Occipital lobe (tissue), 3 donors: ENCODE measurements at places on chromosomes 5 and 9. TPM values are rescaled to one million over a fixed set of nuclear protein-coding genes. Genes with fewer than 3 reads are reported as not detected.

DNA sequence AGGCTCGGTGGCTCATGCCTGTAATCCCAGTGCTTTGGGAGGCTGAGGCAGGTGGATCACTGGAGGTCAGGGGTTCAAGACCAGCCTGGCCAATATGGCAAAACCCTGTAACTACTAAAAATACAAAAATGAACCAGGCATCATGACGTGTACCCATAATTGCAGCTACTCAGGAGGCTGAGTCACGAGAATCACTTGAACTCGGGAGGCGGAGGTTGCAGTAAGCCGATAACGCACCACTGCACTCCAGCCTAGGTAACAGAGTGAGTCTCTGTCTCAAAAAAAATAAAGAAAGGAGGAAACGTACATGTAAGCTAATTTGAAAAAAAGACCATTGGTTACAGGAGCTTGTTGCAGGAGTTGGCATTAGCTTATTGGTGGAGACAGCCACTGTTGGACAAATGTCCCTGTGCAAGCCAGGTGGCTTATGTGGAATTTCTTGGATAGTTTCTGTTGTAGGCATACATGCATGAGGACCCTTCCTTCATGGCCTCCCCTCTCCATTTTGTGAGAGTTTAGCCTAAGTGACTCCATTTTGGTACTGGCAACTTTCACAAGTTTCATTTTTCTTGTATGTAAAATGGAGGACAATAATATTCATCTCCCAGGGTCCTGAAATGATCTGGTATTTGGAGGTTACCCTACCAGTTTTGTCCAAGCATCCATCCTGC, 16.8 kb upstream of the RAB14 start:
- DNase-seq, result no peak

GRCh38 chr5:73136055-73136562, 15.7 kb downstream of the TMEM171 start:
- no peak for DNase-seq

DNA sequence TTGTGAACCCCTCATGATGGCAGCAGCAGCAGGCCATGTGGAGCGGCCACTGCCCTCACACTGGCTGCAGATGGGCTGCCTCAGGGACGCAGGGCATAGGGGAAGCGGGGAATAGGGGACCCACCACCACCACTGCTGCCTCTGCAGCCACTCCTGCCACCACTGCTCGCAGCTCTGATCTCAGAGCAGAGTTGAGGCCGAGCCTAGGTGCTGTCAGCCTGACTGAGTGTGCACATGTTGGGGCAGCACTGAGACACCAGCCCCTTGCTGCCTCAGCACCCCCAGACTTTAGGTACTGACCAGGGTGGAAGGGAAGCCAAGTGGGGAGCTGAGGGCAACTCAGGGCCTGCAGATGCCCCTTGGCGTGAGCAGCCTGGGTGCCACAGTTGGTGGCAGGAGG, 843.9 kb upstream of the DMAC1 start:
- no peak for DNase-seq

FOXD4L4 gene
- 0.78 TPM for total RNA-seq

ZNF618 gene
- 5.8 TPM for total RNA-seq

DNA sequence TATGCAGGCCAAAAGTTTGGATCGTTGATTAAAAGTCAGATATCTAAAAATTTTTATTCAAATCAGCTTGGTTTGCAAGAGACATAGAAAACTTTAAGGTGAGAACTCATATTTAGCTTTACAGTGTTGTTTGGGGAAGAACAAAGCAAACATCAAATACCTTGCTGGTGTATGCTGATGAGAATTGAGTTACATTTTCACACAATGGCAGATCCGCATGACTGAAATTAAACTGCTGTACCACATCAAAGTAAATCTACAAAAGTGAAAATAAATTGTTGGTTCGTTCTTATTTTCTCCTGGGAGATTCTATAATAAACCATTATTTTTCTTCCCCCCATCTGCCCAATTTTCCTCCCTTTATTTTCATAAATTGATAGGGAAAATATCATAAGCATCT, 198.2 kb upstream of the PCSK5 start:
- DNase-seq, result no peak

GRCh38 chr5:134073404-134073803, 41.1 kb upstream of the TCF7 start:
- DNase-seq, result no peak

PCDHB3 gene
- 10.3 TPM for total RNA-seq

PCDHB12 gene
- 14.8 TPM for total RNA-seq

GRCh38 chr5:109485030-109485429, 75.3 kb upstream of the PJA2 start:
- peak; percentile 20 for DNase-seq

DNA sequence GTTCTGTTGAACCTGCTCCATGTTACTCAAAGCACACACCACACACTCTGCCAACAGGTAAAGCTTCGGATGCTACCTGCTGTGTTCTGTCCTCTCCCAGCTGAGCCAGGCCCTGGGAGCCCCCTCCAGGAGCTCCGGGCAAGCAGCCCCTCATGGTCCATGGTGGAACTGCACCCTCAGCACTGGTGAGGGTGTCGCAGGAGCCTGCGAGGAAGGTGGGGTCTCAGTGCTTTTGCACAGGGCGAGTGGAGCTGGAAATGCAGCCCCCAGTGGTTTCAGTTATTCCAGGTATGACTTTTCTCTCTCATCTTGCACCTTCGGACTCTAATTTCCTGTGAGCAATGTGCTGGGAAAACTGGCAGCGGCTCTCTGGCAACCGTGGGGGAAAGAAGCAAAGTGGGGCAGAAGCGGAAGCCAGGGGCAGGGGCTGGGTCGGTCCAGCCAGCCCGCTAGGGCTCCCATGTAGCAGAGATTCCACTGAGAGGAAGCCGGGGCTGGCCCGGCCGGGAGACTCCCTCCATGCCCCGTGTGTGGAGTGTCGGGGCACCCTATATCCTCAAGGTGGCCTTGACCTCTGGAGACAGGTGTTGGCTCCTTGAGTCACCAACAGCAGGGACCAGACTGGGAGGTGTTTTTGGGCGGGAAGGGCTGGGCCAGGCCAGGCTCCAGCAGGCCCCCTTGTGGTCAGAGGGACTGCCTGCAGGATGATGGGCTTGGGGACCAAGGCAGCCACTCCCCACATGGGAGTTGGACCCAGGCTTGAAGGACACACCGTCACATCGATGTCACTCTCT, 75.6 kb upstream of the PRSS3 start:
- DNase-seq, result no peak

DNA sequence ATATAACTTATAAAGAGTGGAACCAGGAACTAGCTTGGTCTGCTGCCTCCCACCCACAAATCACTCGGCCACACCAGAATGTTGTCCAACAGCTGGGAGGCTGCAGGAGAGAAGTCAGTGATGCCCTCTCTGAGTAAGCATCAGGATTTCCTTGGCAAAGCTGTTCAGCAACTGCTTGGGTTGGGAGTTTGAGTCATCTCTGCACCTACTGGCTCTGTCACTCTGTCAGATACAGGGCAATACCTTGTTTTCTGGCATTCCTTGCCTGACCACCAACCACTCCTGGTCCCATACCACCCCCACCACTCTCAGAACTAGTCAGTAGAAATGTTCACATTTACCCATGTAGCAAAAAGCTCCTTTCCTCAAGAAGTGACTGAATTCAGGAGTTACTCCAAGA, 36.8 kb upstream of the GCNT4 start:
- DNase-seq, result no peak

- DNase-seq, result peak; percentile 12
These were observed 11.2 kb downstream of the MSANTD3 start for GRCh38 chr9:100437860-100438805.

GRCh38 chr9:104319198-104319597, 184.9 kb upstream of the OR13F1 start:
- no peak for DNase-seq

SLC6A19 gene
- not detected for total RNA-seq

STK32A gene
- 5.3 TPM for total RNA-seq

SERF1A gene
- 20.1 TPM for total RNA-seq

DNA sequence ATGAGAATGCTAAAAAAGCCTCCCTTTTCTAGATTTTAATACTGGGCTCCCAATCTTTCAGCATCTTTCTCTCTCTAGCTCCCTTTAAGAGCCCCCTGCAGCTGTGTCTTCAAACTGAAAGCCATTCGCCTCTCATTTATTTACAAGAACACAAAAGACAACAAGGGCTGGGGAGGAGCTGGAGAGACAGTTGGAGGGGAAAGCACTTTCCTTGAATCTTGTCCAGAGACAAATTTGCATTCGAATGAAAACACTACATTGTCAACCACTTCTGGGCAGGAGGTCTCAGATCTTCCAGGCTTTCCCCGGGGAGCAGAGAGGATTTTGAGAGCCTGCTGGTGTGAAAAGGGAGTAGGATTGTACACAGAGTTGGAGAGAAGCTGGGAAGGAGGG, 518.3 kb downstream of the CTNND2 start:
- DNase-seq, result peak; percentile 47

DNA sequence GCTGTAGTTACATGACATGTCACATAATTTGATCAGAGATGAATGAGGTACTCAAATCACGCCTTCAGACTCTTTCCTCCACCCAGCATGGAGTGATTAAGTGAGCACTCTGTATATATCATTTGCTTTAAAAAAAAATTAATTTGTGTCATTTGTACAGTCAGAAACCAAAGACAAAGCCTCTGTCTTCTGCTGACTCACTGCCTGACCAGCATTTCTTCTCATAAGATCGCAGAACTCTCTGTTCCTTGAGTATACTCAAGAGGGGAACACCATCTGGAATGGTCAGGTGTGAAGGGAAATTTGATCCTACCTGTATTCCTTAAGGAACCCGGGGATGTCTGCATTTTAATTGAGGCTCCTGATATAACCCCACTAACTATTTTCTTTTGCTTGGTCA, 254.4 kb downstream of the FAM114A2 start:
- DNase-seq, result no peak

DNA sequence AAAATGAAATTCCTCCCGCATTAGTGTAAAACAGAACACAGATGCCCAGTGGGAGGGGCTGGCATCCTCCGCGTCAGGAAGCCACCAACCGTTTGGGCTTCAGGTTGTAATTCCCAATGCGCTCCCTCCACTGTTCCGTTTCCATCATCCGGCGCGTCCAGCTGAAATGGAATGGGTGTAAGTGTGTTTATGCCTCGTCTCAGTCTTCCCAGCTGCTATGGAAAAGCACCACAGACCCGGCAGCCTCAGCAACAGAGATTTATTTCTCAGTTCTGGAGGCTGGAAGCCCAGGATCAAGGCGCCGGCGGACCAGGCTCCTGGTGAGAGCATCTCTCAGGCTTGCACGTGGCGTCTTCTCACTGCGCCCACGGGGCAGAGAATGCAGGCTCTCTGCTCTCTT, 20.4 kb downstream of the KCNT1 start:
- peak; percentile 48 for DNase-seq

BNC2 gene
- total RNA-seq, result 1.6 TPM

DNA sequence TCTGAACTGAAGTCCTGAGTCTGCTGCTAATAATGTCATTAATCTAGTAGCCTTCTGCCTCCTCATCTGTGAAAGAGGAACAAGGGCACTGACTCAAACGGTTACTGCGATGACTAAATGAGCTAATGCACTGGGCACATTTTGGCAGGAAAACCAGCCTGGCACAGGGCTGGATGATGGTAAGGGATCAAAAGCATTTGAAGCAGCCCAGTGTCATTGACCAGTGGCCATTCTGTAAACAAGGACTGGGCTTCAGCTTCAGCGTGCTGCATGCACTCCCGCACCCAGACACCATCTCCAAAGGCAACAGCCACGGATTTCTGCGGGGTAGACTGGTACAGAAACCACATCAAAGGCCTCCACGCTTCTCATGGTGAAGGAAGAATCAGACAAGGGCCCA, 8.0 kb downstream of the GCNT4 start:
- peak; percentile 28 for DNase-seq

- DNase-seq, result no peak
These were observed 63.1 kb downstream of the PPP2R2B start for GRCh38 chr5:146815411-146815810.

- no peak for DNase-seq
These were observed 156.0 kb upstream of the MAST4 start for GRCh38 chr5:66440202-66440680.

PFN3 gene
- not detected for total RNA-seq

DNA sequence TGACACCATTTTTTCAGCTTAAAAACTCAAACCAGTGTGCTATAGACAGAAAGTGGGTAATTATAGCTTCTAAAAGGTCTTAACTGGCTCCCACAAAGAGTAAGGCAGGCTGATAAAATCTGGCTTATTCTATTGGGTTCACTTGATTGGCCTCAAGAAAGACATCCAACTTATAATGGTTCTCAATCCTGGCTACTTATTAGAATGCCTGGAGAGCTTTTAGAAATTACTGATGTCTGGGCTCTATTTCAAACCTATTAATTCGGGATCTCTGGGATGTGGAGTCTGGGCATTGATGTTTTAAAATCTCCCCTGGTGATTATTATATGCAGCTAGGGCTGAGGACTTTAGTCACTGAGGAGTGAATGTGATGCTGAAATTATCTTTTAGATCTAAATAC, 188.0 kb downstream of the TARS1 start:
- DNase-seq, result no peak

DNA sequence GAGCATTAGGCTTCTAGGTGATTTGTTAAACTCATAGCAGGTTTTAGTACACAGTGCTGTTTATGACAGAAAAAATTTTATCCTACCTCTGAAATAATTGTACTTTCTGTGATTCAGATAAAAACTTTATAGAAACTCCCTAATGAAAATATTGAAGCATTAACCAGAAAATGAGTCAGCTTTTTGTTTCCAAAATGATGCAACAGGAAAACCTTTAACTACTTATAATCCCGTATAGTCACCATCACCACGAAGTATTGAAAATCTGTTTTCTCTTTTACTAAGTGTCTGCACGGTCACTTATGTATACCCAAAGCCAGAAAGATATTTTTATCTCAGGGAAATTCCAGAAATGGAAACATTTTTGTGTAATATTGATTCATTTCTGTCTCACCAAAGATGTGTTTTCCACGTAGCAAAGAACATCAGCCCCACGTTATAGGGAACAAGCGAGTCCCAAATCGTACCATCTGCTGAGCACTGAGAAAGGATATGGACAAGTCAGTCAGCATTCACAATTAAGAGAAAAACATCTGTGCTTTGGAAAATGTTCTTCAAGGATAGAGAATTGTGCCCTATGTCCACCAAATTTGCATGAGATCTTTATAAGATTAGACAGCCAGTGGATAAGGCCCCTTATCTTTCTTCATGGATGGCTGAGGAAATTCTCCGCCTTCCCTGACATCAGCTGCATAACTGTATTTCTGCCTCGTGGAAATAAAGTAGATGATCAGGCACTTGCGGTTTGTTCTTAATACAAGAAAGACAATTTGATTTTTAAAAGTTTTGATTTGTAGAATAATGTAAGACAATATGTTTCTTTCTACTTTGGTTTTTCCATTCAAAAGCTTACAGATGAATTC, 41.9 kb downstream of the TNFAIP8 start:
- no peak for DNase-seq
